ENCODE measurements at places on chromosomes 6 and 20.

- no peak for DNase-seq
Measured at GRCh38 chr20:60113024-60113724, 155.0 kb downstream of the CDH26 start.

GRCh38 chr6:77072694-77073409 is 390.4 kb downstream of the HTR1B start:
- no peak for DNase-seq

DNA sequence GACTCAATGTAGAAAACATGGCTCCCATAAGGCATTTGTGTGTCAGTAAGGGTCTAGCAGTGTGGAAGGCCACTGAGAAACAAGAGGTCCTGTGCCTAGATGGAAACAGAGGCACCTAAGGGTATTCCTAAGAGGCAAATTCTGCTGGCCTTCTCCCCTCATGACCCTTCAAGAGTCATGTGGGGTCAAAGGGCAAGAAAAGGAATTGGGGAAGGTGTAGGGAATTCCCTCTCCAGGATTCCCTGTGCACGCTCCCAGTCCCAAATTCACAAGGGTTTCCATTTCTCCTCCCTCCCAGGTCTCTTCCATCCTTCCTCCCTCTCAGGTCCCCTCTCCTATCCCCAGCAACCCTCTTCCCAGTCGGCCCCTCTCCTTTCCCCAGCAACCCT is 568 bp downstream of the AGPAT1 start:
- no peak for DNase-seq

- no peak for DNase-seq
Measured at GRCh38 chr6:168362276-168362990, 42.9 kb upstream of the DACT2 start.

GRCh38 chr6:27208042-27208441 is 39.5 kb upstream of the PRSS16 start:
- no peak for DNase-seq

GRCh38 chr6:132819405-132820161 is 5.2 kb downstream of the RPS12 start:
- DNase-seq = no peak

GRCh38 chr6:33197431-33198048 is 2.9 kb downstream of the RXRB start:
- DNase-seq = no peak

DNA sequence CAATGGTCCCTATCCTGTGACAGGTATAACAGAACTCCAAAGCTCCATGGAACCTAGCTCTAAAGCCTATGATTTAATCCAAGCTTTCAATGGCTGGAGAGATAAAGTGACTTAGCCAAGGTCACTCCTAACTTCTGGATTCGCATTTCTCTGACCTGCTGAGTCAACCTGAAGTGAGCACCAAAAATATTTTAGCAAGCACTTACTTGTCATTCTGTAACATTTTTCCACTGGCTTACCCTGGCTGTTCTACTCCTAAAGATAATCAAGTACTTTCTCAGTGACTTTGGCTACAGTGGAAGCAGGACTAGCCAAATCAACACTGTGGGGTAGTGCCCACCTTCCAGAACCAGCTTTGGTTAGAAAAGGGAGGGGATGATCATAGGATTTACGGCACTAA is 188.3 kb downstream of the OGFRL1 start:
- DNase-seq = no peak

GRCh38 chr20:45372241-45372640 is 5.9 kb downstream of the TP53TG5 start:
- DNase-seq = no peak

DNA sequence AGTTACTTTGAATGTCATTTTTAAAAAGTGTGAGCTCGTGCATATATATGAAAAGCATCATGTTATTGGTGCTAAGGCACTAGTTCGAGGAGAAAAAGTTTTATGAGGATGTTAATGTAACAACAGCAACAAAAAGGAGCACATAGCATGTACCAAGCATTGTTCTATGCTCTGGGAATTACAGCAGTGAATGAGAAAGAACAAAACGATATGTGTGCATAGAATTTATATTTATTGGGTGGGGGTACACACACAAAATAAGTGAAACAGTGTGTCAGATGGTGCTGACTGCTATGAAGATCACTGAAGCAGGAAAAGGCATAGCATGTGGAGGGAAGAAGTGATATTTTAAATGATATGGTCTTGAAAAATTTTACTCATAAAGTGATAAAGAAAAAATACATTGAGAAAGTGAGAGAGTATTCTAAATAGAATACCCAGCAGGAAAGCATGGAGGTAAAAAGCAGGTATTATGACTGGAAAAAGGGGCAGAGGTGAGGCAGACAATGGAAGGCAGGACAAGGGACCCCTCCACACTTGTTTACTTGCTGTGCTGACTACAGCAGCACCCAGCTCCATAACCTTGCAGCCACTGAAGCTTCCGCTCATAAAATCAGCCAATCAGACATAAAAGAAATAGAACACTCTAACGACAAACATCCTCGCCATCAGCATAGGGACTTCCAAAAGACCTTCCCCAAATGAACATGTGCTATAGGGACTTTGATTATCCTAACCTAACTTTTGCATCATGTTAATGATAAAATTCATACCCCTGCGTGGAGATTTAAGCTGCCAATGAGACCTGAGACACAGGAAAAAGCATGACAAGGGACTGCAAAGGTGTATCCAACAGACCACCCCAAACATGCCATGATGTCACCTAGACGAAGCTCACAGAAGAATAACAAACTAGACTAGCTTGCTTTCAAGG is 119.9 kb downstream of the HFE start:
- DNase-seq = no peak
